RPMI7951 (cell line): ENCODE measurements at places on chromosomes 7 and 10.

- no peak for DNase-seq
Measured at GRCh38 chr7:33781167-33781566, 124.2 kb upstream of the BMPER start.

DNA sequence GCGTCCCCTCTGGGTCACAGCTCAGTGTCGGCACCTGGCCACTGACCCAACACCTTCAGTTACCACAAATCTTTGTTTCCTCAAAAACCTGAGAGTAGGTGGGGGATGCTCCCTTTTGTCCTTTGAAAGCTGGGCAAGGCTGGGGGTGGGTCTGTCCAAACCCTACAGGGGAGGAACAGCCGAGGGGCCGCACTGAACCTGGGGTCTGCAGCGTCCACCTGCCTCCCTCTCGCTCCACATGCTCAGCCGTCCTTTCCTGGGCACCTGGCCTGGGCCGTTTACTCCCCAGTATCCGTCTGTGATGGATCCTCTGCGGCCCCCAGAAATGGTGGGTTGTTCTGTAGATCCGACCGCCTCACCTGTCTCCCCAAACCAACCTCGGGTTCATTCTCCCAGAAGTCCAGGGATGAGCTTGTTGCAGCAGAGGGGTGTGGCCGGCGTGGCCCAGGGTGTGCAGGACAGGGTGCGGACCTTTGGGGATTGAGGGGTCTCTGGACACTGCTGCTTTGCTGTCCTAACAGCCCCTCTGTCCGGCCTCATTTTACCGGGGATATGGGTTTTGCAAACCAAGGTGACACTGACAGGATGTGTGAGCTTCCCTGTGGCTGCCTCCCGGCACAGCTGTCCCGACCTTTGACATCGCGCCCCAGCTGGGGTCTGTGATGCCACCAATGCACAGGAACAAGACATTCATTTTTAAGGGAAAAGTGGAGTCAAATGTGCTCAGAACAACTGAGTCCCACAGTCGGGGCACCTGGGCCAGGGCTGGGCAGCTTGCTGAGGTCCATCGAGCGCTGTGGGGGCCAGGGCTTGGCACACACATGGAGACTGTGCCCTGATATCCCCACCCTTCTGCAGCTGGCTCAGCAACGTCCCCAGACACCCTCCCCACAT is 115.9 kb downstream of the VIPR2 start:
- DNase-seq: no peak

- no peak for DNase-seq
Measured at GRCh38 chr10:130986846-130987245, 324.7 kb downstream of the TCERG1L start.

DNA sequence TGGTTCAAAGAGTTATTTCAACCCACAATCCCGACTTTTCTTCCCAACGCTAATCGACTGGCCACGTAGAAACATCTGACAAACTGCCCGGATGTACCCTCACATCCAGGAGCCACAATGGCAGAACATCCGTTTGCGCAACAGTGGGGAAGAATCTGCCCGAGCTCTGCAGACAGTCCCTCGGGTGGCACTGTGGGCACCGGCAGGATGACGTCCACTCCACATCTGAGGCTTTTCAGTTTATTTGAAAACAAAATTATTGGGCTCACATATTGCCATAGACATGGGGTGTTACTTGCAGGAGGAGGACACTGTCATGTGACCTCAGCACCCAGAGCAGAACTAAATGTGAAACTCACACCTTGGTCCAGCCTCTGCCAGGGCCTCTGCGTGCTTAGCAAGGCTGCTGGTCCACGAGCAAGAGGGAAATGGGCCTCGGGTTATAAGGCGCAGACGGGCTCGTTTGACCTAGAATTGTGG is 84.1 kb downstream of the MKI67 start:
- DNase-seq: no peak

GRCh38 chr10:79483299-79483698 is 29.0 kb upstream of the EIF5AL1 start:
- no peak for DNase-seq

GRCh38 chr10:125521721-125522680 is 161.0 kb downstream of the TEX36 start:
- DNase-seq: no peak

- no peak for DNase-seq
Measured at GRCh38 chr10:33982995-33983394, 648.5 kb upstream of the NRP1 start.

DNA sequence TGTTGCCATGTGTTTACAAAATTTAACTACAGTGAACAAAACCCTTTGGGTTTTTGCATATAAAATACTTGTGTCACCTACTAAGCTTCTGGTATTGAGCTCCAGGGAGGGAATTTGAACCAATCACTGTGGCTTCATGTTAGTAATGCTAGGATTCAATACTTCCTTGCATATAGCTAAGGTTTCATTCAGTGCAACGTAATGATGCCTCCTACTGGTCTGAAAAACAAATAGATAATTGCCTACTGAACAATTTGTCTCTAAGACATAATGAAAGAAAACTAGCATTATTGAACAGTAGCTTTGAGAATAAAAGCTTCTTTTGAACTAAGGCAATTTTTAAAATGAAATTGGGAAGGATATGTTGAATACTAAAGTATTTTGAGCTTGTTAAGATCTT is 244.4 kb downstream of the ZWINT start:
- no peak for DNase-seq

DNA sequence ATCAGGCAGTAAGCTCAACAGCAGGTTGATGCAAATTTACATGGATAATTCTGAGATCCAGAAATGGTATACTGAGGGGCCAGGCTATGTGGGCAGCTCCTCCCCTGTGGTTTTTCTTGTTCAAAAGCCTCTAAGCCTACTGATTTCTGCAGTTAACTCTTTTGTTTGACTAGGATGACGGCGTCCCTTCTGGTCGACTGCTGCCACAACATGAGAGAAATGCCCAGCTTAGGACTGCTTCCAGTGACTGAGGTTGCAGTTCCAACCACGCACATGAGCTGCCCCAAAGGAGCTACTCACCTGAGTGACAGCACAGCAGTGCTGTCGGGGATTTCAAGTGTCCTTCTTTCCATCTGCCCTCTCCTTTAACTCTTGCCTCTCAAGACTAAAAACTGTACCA is 973.0 kb upstream of the GHITM start:
- DNase-seq: peak; percentile 24

- DNase-seq: peak; percentile 49
Measured at GRCh38 chr7:38550836-38551235, 80.3 kb downstream of the AMPH start.

DNA sequence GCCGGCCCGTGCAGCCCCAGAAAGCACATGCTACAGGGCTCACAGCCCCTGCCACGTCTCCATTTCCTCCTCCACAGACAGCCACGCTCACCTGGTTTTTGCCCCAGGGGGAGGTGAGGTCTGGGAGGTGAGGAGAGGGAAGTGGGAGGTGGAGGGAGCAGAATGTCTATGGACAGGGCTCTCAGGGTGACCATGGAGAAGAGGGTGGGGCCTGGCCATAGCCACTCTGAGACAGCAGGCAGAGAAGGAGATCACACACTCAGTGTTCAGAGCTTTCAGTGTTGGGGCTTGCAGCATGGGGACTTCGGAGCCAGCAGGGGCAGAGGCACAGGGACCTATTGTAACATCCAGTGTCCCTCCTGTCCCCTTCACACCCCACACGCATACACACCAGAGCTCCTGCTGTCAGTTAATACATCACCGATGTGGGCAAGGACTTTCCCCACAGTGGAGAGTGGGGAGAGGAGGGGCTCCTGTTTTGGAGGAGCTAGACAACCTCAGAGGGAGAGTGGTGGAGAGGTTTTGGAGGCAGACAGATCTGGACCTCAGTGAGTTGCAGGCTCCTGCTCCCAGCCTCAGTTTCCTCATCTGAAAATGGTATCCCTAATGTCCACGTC is 14.4 kb downstream of the WDFY4 start:
- no peak for DNase-seq

DNA sequence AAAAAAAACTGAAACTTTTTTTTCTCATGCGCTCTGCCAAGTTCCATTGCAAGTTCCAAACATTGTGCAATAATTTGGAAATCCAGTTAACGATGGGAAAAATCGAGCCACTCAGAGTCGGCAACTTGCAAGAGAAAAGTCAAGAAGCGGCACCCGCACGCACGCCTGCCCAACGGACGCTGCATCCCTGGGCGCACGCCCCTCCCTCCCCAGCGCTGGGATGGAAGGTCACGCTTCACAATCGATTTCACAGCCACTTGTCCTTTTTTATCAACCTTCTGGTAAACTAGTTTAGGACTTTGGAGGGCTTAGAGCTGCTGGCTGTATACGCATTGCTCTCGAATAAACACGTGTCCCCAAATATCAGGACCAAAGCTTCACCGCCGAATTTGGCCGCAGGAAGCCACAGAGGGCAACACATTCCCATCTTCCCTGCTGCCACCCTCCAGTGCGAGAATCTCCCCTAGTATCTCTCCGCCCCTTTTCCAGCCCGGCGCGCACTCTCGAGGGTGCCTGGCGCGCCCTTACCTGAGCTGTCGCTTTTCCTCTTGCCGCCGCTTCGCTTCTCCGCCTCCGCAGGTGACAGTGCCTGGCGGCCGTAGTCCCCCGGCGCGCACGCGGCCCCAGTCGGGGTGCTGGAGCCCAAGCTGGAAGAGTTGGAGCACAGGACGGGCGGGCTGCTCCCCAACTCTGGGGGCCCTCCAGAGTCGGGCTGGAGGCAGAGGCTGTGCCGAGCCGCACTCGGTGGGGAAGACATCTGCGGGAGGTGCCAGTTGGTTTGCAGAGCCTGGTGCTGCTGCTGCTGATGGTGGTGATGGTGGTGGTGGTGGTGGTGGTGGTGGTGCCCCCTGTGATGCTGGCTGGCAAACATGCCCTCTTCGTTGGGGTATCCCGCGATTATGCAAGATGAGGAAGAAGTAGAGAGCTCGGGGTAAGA is 857 bp downstream of the MEOX2 start:
- DNase-seq: peak; percentile 2

DNA sequence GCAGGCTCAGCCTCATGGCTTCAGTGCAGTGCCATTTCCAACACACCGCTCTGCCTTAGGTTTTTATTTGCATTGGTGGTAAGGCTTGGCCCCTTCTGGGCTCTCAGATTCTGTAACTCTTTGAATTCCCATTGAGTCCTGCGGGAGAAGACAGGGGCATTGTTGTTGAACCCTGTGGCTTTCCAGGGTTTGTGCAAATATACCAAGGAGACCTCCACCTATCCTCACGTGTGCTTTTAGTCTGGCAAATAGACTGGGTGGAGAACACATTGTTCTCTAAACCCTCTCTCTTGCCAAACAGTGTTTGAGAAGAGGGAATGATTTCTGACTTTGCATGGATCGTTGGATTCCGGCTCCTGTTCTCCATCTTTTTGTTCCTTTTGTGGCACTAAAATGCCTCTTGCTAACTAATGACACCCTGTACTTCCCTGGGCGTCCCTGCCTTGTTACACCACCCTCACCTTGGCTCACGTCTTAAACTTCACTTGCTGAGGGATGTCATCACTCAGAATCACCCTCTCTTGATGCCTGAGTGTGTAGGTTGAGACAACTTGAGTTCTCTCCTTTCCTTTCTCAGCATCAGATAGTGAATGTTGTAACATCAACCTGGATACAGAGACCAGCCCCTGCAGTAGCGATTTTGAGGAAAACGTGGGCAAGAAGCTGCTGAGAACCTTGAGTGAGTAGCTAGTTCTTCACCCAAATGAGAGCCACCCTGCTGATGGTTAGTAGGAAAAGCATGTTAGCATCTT is 40.5 kb downstream of the GOT1 start:
- DNase-seq: no peak

DNA sequence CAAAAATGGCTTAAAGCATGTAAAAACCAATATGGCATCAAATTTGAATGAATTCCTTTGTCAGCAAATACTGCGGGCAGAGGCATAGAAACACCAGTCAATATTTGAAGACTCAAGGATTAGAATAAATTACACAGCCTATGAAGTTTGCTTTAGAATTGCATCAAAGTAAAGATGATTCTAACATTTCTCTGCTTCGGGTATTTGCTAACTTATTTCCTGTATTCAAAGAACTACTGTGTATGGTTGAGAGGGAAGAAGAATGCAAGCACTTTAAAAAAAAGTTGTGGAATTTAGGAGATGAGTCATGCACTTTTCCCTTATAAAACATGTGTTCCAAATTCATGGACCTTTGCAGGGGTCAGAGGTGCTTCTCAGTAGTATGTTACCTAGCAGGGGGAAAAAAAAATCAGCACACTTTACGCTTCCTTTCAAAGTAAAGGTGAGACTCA is 90.1 kb downstream of the PIP4K2A start:
- peak; percentile 84 for DNase-seq

DNA sequence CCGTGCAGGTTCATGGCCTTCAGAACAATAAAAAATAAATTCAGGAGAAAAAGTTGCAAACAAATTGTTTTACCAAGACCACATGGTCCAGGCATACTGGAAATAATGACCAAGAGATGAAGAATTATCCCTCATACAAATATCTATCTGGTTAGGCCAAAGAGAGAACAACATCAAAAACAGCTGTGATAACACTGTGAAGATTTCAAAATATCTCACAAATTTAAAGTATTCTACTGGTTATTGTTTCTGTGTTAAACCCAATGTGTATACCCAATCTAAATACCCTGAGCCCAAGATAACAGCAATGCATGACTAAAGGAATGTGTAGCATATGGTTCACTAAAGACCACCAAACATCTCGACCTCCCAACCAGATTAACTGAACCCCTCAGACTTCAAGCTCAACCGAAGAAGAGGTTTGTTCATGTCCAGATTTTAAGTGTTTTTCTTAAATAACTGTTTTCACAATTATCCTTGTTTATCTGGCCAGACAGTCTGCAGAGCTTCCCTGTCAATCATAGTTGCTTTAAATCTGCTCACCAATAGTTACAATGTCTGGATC is 10.9 kb downstream of the OR9A2 start:
- no peak for DNase-seq
